ENCODE measurements at places on chromosomes 13 and 19.

DNA sequence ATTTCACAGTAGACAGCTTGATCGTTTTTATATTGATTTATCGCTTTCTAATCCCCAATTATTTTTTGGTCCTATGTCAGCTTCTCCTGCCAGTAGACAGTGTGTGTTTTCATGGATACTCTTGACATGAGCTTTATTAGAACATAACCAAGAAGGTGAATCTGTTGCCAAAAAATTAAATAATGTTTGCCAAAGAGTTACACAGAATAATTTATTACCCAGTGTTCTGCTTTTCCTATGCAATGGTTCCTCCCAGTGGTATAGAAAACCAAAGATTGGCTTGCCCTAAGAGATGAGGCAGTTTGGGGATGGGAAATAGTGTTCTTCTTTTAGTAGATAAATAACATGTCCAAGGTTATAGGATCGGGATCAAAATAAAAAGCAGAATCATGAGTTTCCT is 8.5 kb upstream of the FRY start:
- DNase-seq, result no peak

DNA sequence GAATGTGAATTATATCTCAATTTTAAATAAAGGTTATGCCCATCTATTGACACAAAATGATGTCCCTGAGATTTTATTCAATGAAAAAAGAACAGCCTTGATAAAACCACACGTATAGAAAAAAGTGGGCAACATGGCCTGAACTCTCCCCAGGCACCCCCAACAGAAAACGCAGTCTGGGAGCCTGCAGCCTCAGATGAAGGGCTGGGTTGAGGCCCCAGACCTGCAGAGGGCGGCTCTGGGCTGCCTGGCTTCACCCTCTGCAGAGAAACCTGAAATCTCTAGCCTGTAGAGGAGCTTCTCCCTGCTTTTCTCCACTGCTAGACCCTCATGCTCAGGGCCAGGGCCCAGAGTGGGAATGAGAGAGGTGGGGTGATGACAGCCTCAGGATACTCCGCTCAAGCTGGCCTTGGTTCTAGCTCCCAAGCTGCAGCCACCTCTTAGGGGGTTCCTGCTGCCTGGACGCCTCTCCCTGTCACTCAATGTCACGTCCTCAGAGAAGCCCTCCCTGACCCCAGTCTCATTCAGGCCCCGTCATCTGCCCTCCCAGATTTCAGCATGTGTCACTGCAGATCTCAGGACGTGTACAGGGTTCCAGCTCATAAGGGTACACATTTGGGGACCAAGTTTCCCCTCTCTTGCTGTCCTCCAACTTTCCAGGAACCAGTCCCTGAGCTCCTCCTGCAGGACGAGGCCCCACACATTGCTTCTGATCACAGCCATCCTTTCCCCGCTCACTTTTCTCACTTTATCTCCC is 1.8 kb downstream of the MBD3 start:
- peak; percentile 39 for DNase-seq

- DNase-seq, result no peak
Observed at GRCh38 chr19:13890136-13890535, 13.2 kb downstream of the NANOS3 start.

DNA sequence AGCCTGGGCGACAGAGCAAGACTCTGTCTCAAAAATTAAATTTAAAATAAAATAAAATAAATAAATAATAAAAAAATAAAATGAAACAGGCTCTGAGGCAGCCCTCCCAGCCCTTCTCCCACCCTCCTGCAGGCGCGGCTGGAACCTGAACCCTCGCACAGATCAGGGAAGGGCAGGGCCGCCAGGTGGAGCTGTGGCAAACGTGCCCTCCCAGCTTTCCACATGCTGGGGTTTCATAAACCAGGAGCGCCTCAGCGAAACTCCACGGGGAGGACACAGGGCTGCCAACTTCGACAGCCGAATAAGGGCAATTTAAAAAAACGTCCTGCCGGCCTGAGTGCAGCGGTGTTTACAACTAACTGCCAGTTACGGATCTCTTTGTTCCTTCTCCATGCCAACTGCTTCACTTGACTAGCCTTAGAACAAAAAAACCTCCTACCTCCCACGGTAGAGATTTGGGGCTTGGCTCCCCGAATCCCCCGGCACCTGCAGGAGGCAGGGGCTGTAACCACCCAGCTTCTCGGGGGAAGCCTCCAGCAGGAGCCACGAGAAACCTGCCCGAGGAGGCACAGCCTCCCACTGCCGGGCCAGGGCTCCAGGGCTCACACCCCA is 15.9 kb downstream of the ZNF787 start:
- DNase-seq, result no peak

GRCh38 chr13:80074143-80074752 is 266.7 kb downstream of the SPRY2 start:
- no peak for DNase-seq

DNA sequence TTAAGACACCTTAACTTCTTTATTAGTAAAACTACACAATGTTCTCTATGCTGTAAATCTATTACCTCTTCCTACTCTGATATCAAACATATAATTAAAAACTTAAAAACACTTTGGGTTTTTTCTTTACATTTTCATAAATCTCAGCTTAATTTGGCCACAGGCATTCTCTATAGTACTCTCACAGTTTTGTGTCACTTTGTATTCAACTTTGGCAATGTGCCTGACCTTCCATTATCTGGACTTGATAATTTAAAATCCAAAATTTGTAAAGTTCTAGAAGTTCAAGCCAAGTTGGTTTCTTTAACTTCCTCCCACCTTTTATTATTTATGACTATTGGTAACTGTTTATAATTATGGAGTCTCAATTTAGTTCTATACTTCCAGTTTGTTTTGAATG is 46.4 kb downstream of the VWA8 start:
- DNase-seq, result no peak

DNA sequence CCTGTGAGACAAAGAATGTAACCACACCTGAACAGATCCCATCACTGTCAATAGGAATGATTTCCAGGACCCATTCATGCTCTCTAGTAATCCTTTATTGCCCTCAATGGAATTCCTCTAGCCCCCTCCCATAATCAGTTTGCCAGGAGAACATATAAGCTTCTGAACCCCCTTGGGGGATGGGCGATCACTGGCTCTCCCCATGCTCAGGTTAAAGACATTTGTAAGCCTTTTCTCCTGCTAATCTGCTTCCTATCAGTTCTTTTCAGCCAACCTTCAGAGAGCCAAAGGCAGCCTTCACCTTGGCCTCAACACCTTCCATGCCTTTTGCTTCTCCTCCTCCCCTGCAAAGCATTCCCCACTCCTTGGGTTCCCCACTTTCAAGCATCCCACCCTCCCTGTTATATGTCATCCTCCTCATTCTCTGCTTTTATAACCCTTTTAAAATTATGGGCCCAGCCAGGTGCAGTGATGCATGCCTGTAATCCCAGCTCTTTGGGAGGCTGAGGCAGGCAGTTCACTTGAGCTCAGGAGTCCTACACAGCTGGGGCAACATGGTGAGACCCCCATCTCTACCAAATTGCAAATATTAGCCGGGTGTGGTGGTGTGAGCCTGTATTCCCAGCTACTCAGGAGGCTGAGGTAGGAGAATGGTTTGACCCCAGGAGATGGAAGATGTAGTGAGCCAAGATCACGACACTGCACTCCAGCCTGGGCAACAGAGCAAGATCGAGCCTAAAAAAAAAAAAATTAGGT is 12.4 kb downstream of the DPRX start:
- DNase-seq, result no peak

DNA sequence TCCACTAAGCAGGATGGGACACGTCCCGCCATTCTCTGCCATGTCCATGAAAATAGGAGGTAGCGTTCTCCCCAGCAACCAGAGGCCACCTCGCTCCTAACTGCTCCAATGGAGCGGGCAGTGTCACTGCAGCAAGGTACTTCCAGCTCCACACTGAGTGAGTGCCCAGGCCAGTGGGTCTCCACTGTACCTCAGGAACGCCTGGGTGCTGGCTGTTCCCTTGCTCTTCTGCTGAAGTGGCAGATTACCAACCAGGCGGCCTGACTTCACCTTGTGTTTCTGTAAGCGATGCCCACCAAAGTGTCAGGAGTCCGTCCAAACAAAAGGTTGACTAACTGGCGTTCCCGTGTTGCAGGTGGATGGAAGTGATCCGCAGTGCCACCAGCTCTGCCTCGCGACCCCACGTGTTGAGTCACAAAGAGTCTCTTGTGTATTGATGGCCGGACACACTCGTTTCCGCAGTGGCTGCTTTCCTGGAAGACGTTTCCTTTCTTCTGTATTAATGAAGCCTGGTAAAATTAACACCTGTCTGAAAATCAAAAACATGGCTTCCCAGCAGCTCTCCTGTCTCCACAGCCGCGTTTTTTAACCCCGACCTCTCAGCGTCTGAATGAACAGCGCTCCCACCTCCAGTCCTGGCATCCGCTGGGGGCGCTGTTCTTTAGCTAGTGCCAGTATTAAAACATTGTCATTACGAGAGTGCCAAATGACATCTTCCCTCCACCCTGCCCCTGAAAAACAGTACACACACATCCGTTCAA is 128.8 kb downstream of the STK24 start:
- no peak for DNase-seq

DNA sequence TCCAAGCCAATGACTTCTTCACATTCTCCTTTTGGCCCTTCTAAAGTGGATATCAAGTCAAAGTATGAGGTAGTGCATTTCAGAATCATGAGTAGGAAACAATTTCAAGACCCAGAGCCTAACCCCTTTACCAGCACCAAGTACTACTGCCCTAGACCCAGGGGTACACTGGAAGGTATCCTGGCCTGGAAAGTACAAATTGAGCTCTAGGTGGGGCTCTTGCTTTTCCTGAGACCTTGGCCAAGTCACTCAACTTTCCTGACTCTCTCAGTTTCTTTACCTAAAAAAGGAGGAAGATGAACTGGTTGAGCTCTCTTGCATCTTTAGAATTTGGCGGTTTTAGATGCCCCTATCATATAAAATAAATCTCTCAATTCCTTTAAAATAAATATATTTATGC is 204.7 kb downstream of the FGF14 start:
- DNase-seq, result no peak

- no peak for DNase-seq
Observed at GRCh38 chr13:85654227-85654626, 145.0 kb downstream of the SLITRK6 start.

GRCh38 chr19:16789238-16789637 is 40.0 kb upstream of the SIN3B start:
- DNase-seq, result no peak

DNA sequence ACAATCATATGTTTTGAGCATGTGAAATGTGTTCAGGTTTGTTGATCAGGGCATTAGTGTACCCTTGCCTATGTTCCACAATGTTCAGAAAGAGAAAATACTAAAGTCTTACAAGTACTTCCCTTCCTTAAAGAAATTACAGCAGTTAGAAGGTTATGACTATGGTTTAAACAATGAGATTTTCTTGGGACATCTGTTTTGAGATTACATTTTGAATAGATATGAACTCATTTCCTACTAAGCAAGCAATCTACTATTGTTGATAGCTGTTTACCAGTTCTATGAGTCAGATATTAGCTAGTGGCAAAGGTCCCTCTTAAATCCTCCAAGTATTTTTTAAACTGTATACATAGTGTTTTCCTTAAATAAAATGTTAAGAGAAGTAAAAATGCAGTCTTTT is 241.3 kb downstream of the DACH1 start:
- DNase-seq, result no peak

- no peak for DNase-seq
Observed at GRCh38 chr13:24381541-24382265, 72.3 kb downstream of the C1QTNF9 start.

- no peak for DNase-seq
Observed at GRCh38 chr13:114226088-114226487, 8.6 kb upstream of the CDC16 start.

DNA sequence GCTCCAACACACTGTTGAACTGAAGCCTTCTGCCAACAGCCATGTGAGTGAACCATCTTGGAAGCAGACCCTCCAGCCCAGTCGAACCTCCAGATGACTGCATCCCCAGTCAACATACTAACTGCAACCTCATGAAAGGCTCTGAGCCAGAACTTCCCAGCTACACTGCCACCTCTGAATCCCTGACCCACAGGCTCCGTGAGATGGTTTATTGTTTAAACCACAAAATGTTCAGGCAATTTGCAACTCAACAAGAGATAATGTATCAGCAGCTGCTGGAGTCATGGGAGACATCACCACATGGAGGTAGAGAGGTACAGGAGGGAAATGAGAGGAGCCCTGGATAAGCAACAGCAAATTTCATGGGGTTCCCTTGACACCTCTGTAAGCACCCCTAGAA is 266.4 kb upstream of the NBEA start:
- no peak for DNase-seq

GRCh38 chr19:49333418-49333805 is 1.8 kb upstream of the CD37 start:
- DNase-seq, result peak; percentile 22

DNA sequence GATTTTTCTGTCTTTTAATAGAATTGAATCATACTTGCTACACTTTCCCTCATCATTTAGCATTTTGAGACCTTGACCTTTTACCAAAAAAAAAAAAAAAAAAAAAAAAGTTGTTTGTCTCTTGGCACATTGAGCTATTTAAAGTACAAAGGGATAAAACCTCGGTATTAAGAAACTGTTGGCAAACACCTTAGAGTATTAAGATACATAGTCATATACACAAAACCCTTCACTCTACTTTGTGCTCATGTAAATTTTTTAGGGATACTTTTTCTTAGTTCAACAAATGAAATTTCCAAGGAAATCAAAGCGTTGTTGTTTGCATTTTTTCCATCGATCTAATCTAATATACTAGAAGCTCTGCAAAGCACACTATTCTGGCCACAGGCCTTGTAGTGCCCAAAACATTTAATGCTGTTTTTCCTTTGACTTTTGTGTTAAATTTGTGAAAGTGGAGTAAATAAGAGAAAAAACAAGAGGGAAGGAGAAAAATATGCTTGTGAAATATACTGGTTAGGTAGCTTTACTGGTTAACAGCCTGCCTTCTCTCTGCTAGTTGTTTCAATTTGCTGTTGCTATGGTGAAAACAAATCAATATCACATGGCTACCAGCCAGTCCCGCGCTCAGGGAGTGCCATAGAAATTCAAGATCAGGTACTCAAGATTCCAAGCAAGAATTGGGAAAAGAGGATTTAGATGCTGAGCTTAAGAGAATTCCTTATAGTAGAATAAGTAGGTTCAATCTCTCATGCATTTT is 2.6 kb downstream of the MBNL2 start:
- no peak for DNase-seq

GRCh38 chr13:113533161-113533840 is 42.8 kb upstream of the DCUN1D2 start:
- no peak for DNase-seq

DNA sequence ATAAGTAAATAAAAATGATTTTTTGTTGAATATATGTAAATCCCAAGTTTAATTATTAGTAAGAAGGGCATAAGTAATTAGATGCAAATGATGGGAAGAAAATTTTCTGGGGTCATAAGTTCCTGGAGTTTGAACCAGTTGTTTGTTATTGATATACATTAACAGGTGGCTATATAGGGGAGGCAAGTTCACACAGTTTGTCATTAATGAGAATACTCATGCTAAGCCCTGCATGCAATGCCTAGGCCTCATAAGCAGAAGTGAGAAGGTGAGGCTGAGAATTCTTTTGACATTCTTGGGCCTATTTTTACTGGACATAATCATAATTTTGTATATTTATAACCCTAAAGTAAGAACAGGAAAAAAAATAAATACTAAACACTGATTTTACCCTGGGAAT is 1210.7 kb upstream of the PCDH9 start:
- no peak for DNase-seq

Measured in MV-4-11 (cell line).